ENCODE measurements at places on chromosomes 5 and 9.
A peak's percentile ranks its signal among the peaks of the same experiment; 100 is the strongest.

- DNase-seq: no peak
Observed at GRCh38 chr5:140868721-140869554, at the start of gene PCDHA11. Gene PCDHA11, plus strand, starts transcription at chr5:140868957. Its CDS starts 147 bp downstream, at chr5:140869104.

DNA sequence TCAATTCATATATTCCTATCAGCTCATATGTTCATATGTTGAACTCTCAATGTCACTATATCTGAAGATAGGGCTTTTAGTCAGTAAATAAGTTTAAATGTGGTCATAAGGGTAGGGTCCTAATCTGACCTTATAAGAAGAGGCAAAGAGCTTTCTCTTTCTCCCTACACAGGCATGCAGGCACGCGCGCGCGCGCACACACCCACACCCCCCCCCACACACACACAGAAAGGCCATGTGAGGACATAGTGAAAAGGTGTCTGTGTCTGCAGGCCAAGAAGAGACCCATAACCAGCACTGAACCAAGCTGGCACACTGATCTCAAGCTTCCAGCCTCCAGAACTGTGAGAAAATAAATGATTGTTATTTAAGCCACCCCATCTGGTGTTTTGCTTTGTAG is 76.0 kb downstream of the PDE4D start:
- DNase-seq: no peak

- no peak for DNase-seq
Observed at GRCh38 chr5:16957304-16958196, 21.5 kb upstream of the MYO10 start.

DNA sequence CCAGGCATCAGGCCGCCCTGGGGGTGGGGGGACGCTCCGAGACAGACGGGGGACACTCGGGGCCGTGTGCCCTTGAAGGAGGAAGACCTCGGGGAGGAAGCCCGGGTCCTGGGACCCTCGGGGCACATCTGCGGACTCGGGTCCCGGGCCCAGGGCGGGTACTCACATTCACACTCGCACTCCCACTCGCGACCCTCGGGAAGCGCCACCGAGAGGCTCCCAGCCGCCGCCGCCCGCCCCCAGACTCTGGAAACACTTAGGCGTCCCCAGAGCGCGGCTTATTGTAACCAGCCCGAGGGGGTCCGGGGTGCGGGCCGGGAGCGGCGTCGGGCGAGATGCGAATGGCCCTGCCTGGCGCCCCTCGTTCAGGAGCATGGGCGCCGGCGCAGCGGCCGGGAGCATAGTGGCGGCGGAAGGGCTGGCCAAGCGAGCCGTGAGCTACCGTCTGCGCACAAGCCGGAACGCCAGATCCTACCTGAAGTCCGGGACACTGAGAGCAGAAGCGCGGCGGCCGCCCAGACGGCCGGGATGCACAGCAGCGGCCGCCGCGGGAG is 559 bp downstream of the ROR2 start:
- DNase-seq: no peak

DNA sequence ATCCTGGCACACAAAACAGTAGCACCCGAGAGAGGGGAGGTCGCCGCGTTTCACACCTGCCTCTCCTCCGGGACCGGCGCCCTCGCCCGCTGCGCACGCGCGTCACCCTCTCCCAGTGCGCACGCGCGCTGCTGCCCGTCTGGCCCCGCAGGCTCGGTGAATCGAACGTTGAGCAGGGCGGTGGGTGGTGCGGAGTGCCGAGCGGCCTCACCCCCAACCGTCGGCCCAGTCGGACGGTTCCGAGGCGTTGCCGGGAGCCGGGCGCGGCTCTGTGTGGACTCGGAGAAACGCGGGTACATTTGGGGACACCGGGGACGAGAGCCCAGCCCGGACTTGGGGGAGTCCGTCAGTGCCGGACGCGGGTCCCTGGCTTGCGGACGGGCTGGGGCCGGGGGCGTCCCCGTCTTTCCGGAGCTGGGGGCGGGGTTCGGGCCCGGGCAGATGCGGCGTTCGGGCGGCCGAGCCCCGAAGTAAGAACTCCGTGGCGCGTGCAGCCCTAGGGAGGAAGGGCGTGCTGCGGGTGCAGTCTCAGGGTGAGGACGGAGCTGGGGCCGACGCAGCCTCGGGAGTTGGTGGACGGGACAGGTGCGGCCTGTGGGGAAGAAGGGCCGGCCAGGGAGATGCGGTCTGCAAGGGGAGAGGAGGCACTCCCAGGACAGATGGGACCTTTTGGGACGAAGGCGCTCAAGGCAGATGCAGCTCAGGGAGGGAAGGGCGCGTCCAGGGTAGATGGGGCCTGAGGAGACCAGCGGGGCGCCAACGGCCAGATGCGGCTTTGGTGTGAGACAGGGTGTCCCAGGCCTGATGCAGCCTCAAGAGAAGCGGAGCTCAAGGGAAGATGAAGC is at the start of gene POMT1:
Gene POMT1, plus strand, starts transcription at position 138 of the 845 bp plus-strand sequence. CDS start 1,301 bp downstream, outside the sequence.
- DNase-seq: peak; percentile 74

DNA sequence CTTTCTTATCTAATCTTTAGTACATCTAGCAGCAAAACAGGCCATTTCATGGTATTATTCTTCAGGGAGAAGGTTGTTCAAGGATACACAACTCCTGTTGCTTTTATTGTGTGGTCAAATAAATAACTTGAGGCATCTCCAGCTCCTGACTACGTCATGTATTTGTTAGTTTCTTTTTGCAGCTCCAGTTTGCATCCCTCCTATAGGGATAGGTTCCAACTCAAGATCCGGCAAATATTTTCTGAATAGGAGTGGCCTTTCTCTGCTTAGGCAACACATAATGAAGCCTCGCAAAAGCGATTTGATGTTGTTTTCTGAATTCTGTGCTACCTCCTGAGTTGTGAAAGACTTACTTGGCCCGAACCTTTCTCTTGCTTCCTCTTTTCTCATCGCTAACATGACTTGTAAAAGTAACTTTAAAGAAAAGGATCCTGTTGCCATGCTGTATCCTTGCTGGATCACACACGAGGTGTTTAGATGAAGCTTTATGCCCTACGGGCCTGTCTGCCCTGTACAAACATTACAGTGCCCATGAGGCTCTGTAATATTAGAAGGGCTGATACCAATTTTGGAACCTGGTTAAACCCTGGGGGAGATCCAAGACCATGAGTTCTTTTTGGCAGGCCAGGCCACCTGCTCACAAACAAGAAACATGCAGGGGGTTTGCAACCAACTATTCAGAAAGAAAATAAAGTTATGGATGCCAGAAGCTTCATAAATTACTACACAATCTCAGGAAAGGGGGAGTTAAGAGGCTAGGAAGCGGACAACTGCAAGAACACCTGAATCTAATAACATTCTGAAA is 149.8 kb upstream of the FGF10 start:
- no peak for DNase-seq

DNA sequence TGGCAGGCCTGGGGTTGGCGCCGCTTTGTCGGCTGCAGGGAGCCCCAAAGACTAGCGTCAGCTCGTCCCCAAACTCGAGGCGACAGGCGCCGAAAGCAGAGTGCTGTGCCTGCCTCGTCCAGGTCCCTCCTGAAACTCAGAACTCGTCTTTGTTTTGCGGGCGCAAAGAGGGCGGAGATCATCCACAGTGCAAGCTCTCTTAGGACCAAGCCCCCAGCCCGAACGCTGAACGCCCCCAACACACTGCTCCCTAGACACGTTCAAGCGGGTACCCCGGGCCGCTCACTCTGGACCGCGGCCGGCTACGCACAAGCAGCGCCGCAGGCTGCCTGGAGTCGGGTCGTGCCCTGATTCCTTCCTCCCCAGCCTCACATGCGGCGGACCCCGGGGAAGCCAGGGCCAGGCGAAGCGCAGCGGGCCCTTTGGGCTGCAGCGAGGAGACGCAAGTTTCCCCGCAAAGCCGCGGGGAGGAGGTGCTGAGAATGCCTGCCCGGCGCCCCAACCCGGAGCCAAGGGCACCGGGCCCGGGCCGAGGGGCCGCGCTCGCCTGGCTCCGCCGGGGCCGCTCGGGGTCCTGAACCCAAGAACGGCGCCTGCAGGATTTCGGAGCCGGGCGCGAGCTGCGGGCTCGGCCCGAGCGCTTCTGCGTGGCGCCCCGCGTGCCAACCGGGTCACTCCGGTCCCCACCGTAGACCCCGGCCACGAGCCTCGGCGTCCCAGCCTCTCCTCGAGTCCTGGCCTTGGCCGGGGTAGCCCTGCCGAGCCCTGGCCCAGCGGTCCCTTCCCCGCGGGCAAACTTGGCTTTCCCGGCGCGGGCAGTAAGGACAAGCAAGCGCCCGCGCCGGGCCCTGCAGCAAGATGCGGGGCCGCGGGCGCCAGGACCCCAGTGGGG is 738 bp downstream of the FSTL4 start:
- DNase-seq: no peak

DNA sequence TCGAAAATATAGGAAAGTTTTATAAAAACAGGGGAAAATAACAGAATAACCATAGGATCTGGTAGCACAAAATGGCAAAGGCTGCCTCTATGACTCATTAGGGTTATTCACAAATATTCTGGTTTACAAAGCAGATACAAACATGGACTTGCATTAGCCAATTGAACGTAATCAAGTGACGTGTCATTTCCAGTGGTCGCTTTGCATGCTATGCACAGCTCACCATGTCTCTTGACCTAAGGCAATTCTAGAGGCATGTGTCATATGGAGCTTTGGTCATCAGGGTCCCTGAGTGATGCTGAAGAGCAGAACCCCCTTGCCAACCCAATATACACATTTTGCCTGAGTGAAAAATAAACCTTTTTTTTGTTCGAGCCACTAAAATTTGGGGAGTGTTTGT is 158.8 kb downstream of the TMEM161B start:
- no peak for DNase-seq

- no peak for DNase-seq
Observed at GRCh38 chr9:96483197-96483596, 33.2 kb downstream of the HABP4 start.

DNA sequence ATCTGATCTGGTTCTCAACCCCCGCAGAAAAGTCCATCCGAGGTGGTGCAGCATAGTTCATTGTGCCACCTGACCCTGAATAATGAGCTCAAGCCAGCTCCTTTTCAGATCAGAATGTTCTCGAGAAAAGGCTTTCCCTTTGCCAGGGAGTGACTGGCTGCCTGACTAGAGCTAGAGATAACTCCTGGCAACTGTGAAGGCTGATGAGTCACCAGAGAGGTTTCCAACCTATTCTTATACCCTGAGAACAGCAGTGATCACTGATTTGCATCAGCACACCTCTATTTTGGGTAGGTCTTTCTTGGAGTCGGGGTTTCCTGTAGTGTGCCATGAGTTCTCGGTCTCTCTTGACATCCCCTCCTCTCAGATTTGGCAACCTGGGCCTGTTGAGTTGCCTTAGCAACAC is 127.9 kb downstream of the PIK3R1 start:
- no peak for DNase-seq

All from stimulated activated CD8-positive, alpha-beta memory T cell treated with anti-CD3 and anti-CD28 coated beads, Interleukin-15, amount 100 ng/mL, for 24 hours (primary cell).